ENCODE measurements at places on chromosomes 3 and 15.

DNA sequence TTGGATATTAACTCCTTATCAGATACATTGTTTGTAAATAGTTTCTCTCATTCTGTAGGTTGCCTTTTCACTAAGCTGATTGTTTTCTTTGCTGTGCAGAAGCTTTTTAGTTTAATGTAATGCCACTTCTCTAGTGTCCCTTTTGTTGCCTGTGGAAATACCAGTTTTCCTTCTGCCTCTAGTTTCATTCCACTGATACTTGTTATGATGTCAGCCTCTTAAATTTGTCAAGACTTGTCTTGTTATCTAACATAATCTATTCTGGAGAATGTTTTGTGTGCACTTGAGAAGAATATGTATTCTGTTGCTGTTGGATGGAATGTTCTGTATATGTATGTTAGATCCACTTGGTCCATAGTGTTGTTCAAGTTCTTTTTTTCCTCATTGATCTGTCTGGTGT lies 18.0 kb upstream of the CEP152 start:
- DNase-seq, result no peak

DNA sequence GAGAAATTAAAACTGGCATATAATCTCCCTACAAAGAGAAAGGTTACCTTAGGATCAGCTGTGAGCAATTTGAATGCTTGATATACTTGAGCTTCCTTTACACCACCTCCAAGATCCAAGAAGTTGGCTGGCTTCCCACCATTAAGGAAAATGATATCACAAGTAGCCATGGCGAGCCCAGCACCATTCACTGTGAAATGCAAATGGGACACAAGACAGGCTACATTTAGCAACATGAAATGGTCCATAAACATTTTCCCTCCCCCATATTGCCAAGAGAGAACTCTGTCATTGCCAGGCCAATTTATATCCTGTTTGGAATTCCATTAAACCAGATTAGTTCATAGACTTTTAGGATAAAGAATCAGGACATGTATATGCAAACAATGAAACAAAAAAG lies 158.7 kb downstream of the SUCLG2 start:
- DNase-seq, result no peak

DNA sequence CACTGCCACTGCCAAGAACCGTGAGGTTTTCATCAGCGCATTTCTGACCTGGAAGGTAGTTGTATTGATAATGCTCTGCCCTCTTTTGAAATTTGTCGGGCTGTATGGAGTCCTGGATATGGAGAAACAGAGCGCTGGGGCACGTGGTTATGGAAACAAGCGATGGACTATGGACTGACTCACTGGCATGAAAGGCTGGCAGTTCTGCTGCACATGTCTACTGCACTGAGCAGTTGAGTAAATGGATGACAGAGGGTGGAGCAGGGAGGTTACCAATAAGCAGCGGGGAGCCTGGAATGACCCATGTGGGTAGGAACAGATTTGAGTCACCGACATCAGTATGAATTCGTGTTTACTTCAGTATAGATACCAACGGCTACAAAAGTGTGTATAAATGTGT lies 429.5 kb downstream of the OCA2 start:
- no peak for DNase-seq

- DNase-seq, result no peak
Measured at GRCh38 chr3:195003893-195004289, 267.1 kb downstream of the XXYLT1 start.
